D341Med (cell line): ENCODE measurements at places on chromosomes 2 and 18.

- DNase-seq = no peak
Observed at GRCh38 chr2:182132605-182133004, 147.0 kb downstream of the PPP1R1C start.

- DNase-seq = no peak
Observed at GRCh38 chr2:29281086-29281915, 166.1 kb downstream of the CLIP4 start.

- peak; percentile 89 for DNase-seq
Observed at GRCh38 chr18:80109676-80110078, 615 bp downstream of the ADNP2 start.

DNA sequence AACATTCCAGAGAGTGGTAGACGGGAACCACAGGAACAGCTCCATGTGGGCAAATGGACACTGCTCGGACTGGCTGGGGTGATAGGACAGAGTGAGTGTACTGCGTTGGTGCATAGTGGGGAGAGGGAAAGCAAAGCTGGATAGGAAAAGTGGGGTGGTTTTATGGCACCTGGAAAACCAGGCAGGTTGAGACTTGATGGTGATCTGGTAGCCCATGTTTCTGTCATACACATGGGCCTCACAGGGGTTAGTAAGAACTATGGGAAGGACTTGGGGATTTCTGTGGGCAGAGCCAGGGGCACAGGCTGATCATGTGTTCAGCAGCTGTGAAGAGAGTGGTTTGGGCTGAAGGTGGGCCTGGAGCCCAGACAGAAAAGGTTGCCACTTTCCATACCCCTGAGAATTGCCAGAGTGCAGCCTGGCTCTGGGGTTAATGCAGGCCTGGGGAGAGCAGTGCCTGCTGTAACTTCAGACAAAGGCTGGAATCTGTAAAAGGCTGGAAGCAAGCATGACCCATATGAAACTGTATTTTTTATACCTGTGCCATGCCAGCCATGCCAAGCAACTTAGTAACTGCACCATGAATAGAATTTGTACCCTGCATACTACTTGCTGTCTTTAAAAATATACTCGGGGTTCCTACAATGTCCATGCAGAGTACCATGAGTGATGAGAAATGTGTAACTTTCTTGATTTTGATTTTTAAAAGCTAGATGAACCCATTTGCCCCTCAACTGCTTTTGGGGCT, 41.9 kb downstream of the RPIA start:
- no peak for DNase-seq

- DNase-seq = peak; percentile 83
Observed at GRCh38 chr18:47756364-47757016, 174.0 kb downstream of the SMAD2 start.

- no peak for DNase-seq
Observed at GRCh38 chr18:42644729-42645131, 470.8 kb downstream of the RIT2 start.

DNA sequence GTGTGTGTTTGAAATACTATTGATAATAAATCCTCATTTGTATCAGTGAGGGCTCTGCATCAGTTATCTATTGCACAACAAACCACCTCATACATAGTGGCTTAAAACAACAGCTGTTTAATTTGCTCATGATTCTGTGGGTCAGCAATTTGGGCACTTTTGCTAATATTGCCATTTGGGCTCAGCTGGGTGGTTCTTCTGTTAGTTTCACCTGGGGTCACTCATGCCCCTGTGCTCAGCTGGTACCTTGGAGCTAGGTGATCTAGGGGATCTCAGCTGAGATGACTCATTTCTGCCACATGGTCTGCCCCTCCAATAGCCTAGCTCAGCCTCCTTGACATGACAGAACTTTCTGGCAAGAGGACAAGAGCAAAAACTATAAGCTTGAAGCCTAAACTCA, 126.3 kb downstream of the LYPD6B start:
- no peak for DNase-seq

DNA sequence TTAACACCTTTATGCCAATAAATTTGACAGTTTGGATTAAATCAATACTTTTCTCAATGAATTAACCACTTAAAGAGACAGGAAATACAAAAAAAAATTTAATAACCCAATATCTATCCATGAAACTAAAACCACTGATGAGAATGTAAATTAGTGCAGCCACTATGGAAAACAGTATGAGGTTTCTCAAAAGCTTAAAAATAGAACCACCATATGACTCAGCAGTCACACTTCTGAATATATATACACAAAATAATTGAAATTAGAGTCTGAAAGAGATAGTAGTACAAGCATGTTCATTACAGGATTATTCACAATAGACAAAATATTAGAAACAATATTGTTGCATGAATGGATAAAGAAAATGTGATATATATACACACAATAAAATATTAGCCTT, 382.1 kb upstream of the SETBP1 start:
- no peak for DNase-seq

DNA sequence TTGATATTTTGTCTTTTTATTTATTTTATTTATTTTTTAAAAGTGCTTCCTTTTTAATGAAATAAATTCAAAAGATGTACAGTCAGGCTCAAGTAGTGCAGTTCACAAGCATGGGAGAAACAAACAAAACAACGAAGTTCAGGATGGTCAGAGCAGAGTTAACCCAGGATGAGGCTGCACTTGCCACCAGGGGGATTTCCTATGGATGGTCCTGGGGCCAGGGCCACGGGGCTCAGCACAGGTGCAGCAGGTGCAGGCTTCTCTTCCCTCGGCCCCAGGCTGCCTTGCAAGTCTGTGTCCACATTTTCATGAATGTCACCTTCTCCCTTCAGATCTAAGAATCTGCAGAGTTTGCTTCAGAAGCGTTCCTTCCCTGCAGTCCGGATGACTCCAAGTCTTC, 76.5 kb downstream of the CDCA7 start:
- no peak for DNase-seq

DNA sequence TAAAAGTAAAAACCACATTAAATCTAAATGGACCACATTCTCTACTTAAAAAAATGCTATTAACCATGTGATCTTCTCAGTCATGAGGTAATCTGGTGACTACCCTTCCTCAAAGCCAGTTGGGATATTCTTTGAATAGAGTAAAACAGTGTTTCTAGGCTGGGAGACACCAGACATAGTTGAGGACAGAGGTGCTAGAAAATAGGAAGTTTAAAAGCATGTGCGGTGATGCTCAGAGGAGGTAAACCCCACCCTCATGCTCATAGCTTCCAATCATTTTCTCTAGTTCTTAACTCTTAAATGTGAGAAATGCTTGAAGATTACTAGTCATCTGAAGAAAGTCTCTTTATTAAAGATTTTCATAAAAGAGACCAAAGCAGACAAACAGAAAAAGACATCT, 30.7 kb upstream of the ELAC1 start:
- DNase-seq = no peak

DNA sequence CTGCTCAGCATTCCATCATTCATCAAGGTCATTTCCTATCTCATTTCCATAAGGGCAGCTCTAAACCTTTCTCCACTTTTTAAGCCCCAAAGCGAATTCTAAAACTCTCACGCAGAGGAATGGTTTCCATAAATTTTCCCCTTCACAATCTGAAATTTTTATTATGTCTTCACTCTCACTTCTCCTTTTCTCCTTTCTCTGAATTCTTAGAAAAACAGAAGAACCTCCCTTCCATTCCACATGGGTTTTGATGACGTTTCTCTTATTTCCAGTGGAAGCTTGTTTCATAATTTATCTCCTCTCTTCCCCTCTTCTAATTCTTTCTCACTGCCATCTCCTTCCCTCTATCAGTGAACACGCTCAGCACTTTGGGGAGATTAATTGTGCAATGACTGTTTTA, 97.3 kb downstream of the SPATS2L start:
- no peak for DNase-seq

DNA sequence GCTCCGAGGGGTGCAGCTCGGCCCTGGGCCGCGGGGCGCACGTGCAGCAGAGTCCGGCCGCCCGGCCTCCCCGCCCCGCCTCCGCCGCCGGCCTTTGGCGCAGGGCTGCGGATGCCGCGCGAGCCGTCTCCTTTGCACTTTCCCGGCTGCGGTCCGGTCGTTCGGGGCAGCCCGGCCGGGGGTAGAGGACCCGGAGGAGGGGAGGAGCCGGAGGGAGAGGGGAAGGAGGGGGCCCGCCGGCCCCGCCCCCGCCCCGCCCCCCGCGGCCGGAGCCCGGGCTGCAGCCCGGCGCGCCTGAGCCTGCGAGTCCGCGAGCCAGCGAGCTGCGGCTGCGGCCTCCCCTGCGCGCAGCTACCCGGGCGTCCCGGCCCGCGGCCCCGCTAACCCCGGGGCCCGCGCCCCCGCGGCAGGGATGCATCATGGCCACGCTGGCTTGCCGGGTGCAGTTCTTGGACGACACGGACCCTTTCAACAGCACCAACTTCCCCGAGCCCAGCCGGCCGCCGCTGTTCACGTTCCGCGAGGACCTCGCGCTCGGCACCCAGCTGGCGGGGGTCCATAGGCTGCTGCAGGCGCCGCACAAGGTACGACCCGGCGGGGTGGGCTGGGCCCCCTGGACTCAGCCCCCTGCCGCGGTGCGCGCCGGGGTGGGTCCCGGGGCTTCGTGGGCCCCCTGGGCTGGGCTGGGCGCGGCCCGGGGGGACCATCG, at the start of gene FHOD3:
FHOD3 (plus strand) TSS at position 297 of the 709 bp plus-strand sequence; CDS start at position 420, 123 bp downstream.
- peak; percentile 94 for DNase-seq

GRCh38 chr2:113028112-113028511, 22.9 kb downstream of the IL36A start:
- no peak for DNase-seq

DNA sequence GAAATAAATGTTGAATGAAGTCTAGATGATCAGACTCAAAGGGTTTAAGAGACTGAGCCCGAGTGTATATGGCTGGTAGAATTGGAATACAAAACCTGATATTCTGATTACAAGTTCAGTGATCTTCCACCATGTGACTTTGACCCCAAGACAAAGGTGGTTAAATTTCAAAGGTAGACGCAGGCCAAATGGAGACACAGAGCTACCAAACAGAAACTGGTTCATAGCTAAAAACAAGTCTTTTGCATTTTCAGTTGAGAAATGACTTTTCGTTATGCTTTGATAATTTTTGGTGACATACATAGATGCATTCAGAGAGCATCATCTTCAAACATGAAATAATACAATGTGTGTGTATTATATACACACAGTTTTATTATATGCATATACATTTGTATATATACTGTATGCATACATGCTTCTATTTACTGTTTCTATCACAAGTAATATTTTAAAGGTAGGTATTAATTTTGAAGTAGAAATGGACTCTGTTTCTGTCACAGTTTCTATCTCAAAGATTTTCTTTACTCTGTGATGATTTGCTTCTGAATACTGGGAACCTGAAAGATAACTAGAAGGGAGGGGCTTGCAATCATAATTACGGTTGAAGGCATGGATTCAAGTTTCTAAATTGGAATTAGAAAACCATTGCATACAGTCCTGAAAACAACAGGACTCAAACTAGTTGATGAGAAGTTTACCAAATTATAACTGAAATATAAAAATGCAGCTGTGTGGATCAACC, 142.3 kb downstream of the ABCA12 start:
- DNase-seq = no peak

DNA sequence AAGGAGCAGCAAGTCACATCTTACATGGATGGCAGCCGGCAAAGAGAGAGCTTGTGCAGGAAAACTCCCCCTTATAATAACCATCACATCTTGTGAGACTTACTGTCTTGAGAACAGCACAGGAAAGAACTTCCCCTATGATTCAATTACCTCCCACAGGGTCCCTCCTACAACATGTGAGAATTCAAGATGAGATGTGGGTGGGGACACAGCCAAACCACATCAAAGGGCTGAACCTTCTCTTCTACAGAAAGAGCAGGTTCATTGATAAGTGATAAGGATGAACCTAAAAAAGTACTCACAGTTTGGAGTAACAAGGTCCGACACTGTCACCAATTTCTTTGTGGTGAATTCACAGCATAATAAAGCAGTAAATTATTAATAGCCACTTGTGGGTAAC, 422.2 kb upstream of the FSIP2 start:
- DNase-seq = no peak

DNA sequence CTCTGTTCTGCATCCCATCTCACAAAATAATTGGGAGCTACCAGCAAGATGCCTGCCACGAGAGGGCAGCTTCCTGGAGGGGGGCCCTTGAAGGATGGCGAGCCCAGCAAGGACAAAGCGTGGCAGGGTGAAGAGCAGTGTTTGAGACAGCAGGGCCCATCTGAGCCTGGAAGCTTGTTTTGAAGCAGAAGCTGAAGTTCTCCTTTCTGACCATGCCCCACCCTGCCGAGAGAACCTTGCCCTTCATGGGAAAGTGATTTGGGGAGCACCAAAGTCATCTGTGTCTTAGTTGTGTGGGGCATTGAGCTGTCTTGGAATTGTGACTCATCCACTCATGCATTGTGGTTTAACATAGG, 216.3 kb downstream of the BCL11A start:
- no peak for DNase-seq

DNA sequence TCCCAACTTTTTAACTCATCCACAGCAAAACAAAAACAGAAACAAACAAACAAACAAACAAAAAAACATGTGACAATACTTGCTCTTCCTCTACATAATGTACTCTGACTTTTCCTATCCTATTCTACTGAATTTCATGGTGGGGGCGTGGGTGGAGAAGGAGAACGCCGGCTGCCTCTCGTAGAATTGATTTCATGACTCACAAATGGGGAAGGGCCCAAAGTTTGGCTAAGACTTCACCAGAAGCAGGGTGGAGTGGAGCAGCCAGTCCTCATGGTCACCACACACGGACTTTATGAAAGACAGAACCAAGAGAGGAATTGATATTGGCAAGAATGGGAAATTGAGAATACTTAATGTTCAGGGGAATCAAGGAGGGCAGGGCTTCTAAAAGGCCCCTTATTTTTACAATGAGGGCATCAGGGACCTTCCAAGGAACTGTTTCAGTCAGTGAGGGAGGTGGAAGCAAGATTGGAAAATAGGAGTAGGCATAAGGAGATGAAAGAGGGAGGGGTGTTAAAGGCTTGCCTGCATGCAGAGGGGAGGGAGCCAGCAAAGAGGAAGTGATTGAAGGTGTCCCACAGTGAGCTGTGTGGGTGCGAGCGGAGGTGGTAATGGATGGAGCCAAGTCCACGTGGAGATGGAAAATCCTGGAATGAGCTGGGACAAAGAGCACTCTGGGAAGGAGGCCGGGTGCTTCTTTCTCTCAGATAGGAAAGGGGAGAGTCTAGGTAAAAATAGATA, 27.9 kb downstream of the MARCHF4 start:
- no peak for DNase-seq

DNA sequence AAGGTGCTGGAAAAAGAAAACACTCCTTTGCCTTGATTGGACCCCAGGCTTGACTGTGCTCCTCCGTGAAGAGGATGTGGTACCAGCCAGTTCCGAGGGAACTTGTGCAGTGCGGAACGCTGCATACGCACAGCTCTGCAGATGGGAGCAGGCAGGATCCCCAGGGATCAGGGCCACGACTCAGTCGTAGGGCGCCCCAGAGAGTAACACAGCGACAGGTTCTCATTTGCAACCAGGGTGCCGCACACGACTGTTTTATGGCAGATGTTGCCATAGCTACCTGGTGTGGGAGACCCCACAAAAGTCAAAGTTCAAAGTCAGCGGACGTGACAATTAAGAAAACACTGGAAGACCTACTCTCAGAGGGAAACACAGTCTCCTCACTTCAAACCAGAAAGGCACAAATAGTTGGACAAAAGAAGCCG, 779 bp downstream of the MALL start:
- DNase-seq = no peak
